ENCODE measurements at places on chromosomes 11 and 22.

DNA sequence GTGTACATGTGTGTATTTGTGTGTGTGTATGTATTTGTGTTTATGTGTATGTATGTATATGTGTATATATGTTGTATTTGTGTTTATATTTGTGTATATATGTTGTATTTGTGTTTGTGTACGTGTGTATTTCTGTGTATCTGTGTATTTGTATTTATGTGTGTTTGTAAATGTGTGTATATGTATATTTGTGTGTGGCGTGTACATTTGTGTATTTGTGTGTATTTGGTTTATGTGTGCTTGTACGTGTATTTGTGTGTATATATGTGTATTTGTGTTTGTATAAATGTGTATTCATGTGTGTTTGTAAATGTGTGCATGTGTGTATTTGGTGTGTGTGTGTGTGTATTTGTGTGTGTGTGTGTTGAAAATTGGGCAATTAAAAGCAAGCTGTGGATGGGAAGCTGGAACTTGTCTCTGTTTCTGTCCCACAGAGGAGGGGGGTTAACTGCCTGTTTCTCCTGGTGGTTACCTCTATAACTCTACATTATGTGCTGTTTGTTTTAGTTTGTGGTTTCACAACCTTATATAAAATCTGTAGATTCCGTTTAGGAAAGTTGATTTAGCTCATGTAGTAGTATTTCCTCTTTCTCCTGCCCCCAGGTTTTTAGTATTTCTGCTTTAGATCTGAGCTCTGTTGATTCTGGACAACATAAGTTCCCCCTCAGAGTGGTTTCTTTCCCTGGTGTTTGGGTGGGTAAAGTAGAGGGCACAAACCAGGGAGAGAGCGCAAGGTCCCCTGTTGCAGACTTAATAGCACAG, 28.9 kb downstream of the AP2A2 start:
- DNase-seq = no peak

DNA sequence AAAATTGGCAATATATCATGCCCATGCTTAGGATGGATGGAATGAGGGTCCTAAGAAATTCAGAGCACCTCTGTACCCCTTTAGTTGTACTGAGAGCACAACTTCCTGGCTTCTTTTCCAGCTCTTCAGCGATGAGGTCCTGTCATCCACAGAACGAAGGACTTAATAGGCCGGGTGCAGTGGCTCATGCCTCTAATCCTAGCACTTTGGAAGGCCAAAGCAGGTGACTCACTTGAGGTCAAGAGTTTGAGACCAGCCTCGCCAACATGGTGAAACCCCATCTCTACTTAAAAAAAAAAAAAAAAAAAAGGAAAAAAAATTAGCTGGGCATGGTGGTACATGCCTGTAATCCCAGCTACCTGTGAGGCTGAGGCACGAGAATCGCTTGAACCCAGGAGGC, 125.3 kb upstream of the BMAL1 start:
- DNase-seq = no peak

DNA sequence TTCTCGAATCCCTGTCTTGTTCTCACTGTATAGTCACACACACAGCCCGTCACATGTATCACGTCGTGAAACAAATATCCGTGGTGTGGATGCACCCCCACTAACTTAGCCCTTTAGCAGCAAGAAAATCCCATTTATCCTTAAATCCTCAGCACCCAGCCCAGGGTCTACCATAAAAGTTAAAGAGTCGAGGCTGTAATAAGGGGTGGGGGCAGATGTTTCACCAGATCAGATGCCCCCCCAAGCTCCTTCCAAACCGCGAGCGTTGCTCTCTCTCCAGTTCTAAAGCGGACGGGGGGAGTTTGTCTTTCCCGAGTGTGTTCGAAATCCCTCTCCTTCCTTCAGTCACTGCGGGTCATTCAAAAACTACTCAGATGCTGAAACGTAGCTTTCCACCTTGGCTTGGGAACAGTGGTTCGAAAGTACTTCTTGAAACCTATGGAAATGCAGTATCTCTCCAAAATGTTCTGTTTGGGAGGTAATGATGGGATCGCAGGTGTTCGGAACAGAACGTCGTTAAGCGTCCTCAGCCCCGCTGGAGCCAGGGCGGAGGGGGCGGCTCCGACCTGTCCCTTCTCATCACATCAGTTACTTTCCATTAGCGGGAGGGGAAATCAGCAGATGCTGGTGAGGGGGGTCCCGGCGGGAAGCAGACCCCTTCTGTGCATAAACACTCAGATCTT, 156.2 kb downstream of the BRD1 start:
- no peak for DNase-seq

- no peak for DNase-seq
Observed at GRCh38 chr22:41914611-41915034, 251 bp downstream of the SHISA8 start.

DNA sequence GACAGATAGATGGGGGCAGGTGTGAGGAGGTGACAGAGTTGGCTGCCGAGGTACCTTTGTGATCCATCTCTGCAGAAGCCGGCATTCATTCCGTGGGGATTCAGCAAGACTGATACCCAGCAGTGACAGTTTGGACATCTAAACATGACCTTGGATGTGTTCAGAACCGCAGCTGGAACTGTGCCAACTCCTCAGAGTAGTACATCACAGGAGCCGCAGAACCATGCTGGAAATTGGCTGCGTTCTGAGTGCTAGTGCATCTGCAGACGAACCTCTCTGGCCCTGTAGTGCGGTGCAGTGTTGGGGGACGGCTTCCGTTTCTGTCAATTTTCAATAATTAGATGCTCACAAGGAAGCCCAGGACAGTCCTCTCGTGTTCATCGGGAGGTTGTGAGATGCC, 772.1 kb downstream of the NTM start:
- DNase-seq = no peak

DNA sequence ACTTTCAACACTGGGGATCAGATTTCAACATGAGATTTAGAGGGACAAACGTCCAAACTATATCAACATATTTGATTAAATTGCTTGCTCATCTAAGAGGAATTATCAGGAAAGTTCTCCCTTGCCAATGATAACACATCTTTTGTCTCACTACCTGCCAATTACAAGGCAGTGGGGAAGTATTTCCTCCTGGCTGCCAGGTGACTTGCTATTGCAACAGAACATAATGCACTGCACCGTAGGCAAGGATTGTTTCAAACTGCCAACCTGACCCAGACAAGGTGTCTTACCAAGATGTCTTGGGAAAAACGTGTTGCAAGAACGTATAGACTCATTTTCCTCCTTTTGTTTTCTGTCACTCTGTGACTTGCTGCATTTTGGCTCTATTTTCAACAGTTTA, 711.6 kb downstream of the METTL15 start:
- DNase-seq = no peak

DNA sequence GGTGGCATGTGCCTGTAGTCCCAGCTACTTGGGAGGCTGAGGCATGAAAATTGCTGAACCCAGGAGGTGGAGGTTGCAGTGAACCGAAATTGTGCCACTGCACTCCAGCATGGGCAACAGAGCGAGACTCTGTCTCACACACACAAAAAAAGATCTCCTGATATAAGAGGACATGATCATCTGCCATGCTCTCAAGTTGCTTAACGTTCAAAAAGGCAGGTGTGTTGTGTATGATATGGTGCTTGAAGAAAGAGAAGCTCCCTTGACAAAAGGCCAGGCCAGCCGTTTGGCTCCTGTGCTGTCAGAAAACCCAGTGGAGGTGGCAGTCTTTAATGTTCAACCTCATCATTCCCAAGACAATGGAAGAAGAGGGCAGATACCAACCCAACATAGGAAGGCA, 117.3 kb upstream of the PLET1 start:
- no peak for DNase-seq

- no peak for DNase-seq
Observed at GRCh38 chr22:38016182-38017151, 32.1 kb upstream of the SOX10 start.

DNA sequence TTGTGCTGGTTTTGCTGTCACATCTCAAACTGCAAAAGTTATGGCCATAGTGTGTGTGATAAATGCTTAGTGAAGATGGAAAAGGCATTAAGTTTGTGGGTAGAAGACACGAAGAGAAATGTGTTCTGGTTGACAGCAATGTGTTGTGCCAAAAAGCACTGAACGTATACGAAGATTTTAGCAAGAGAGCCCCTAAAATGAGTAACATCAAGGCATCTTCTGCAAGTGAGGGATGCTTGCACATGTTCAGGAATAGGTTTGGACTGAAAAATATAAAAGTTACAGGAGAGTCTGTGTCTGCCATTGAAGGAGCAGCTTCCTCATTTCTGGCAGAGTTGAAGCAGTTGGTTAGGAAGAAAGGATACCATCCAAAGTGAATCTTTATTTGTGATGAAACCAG, 167.1 kb downstream of the ADAMTS15 start:
- no peak for DNase-seq

GRCh38 chr11:128195057-128195751, 392.2 kb downstream of the ETS1 start:
- DNase-seq = no peak

DNA sequence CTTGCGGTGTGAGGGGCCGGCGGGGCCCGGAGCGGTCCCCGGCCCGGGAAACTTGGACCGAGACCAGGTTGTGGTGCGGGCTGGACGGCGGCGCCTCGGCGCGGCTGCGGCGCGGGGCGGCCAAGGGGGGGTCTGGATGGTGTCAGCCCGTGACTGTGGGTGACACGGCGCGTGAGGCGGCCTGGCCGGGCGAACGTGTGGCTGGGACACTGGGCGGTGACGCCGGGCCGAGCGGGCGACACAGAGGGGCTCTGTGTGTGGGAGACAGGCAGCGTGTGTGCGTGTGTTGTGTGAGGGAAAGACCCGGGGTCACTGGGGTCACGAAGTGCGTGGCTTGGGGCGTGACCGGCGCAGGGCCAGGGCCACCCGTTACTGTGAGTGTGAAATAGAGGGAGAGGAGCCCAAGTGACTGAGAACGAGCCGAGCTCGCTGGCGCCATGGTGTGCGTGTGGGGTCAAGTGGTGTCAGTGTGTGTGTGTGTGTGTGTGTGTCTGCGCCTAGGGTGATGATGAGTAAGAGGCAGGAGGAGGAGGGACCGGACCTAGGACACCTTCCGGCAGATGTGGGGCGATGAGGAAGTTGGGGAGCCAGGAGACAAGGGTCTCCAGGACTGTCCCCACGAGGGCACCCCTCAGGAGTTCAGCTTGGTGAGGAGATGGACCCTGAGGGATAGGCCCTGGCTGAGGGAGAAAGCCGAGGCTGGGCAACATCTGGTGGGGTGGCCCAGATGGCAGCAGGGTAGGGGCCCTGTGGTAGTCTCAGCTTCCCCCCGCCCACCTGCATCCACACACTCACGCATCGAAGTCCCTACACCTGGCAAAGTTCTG, 817 bp downstream of the RELT start:
- DNase-seq = peak; percentile 80

DNA sequence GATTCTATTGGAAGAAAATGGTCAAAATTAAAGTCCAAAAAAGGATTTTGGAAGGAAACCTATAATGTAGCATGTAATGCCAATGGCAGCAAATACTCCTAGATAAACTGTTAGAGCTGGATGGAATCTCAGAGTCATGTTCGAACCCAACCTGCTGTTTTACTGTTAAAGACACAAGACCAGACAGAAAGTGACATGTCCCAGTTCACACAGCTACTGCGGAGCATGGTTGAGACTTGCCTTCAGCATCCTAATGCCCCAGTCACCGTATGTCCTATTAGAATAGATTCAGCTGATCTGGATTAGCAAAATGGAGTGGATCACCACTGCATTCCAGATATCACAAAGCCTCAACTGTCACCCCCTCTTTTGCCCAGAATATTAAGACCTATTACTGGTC, 14.9 kb downstream of the PISD start:
- no peak for DNase-seq

DNA sequence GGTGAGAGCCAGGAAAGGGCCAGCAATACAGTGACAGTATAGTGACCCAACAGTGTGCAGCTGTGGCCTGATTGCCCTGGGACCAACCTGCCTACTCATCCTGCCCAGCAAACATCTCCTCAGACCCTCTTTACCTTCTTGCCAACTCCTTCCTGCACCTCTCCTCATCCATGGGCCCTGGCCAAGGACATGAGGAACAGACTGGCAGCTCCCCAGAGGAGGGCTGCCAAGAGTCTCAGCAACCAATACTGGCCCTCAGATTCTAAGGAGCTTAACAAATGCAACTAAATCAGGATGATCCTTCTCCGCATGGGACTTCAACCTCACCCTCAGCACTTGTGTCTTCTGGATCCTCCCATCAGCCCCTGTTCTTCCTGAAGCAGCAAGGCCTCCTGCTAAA, 77.0 kb downstream of the RPL27A start:
- DNase-seq = no peak

GRCh38 chr11:18720808-18721560, 5.0 kb downstream of the IGSF22 start:
- DNase-seq = peak; percentile 80

GRCh38 chr11:67631411-67631810, 1.7 kb upstream of the NUDT8 start:
- DNase-seq = no peak

DNA sequence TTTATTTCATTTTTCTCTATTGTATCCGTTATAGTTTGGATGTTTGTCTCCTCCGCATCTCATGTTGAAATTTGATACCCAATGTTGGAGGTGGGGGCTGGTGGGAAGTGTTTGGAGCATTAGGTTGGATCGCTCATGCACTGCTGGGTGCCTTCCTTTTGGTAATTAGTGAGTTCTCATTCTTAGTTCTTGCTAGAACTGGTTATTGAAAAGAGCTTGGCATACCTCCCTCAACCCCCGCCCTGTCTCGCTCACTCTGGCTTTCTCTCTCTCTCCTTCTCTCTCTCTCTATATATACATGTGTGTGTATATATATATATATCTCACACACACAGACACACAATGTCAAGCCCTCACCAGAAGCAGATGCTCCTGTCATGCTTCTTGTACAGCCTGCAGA, 978.7 kb downstream of the DLG2 start:
- DNase-seq = no peak

- no peak for DNase-seq
Observed at GRCh38 chr11:17511571-17511970, 32.6 kb downstream of the USH1C start.

DNA sequence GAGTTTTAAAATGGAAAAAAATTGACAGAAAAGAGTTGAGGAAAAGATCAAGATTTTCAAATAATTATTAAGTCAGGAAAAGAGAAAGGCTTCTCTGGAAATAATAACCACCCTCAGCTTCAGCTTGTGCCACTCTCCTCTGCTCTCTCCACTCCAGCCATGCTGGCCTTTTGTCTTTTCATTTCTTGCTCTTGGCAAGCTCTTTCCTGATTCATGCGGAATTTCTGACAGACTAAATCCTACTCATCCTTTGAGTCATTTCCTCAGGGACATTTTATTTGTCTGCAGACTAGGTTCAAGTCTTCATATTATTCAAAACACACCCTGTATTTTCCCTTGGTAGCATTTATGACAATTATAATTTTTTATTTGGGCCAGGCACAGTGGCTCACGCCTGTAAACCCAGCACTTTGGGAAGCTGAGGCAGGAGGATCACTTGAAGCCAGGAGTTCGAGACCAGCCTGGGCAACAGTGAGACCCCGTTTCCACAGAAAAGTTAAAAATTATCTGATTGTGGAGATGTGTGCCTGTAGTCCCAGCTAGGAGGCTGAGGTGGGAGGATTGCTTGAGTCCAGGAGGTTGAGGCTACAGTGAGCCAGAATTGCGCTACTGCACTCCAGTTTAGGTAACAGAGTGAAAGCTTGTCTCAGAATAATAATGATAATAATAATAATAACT, 7.8 kb upstream of the P4HA3 start:
- peak; percentile 97 for DNase-seq
